CD4-positive, alpha-beta T cell treated with Interferon alpha-2 for 1 hour (primary cell): ENCODE measurements at places on chromosomes 5 and 9.

- DNase-seq = no peak
Measured at GRCh38 chr9:22103685-22104575, 94.8 kb upstream of the CDKN2B start.

DNA sequence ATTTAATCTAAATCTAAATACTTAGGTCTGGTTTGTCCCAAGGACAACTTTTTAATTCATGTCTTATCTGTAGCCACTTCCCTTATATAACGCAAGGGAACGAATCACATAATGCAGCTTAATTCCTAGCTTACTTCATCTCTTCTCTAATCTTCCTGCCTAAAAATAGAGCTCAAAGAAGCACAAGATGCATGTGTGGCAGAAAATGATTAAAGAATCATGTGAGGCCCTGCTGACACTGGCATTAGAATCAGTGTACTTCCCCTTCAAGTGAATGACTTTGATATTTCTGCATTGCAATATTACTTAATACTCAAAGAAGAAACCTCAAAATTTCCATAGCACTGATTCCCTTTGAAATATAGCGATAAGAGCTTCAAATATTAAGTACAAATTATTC, 317.9 kb upstream of the FTMT start:
- no peak for DNase-seq

GRCh38 chr5:98510143-98510985, 263.1 kb upstream of the RGMB start:
- DNase-seq = no peak

DNA sequence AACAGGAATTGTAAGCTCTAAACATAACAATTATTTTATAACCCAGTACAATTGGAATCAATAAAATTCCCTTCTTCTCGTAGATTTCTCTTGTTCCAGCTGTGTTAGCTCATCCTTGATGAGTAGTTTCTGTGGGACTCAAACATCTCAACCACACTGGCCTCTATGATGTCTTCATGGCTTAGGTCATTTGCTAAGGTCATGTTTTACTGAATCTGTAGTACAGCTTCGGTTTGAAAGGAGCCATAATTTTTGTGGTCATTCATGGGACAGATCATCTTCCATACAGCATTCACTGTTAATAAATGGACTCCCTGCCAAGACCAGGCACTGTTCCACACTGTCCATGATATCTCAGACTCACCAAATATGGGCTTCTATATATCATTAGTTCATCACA, 369.0 kb upstream of the RFX3 start:
- DNase-seq = no peak

GRCh38 chr9:137202966-137203365, 2.4 kb upstream of the TPRN start:
- no peak for DNase-seq
